ENCODE measurements at places on chromosomes 1 and 21. TPM values are rescaled to one million over a fixed set of nuclear protein-coding genes. Genes with fewer than 3 reads are reported as not detected.

DNA sequence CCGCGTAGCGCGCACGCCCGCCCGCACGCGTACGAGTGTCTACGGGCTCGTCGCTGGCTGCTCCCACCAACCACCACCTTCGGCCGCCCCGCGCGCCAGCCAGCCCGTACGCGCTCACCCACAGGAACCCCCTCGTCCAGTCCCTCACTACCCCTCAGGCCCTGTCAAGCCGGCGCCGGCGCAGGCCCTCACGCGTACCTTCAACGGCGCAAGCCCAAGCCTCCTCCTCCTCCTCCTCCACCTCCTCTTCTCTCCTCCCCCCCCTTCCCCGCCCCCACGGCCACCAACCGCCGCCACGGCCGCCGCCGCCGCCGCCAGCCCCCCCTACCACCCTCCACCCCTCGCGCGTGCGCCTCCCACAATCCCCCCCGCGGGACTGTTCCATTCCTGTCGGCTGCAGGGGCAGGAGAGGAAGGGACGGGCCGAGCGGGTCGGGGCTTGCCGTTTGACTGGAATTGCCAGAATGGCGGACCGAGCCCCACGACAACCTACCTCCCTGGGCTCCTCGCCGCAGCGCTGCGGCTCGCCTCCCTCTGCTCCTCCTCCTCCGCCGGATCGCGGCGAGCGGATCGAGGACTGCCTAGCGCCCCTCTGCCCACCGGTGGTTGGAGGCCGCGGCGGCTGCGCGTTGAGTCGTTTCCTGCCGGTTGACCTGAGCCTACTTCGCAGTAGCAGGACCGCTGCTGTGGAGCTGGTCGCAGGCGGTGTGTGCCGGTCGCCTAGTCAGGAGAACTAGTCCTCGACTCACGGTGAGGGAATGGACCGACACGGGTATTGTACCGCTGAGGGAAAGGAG is at the start of gene ASH1L:
Gene ASH1L (minus strand): TSS at position 223 of the 796 bp plus-strand sequence. CDS start 41,284 bp downstream, outside the sequence.
- peak; percentile 98 for DNase-seq

DNA sequence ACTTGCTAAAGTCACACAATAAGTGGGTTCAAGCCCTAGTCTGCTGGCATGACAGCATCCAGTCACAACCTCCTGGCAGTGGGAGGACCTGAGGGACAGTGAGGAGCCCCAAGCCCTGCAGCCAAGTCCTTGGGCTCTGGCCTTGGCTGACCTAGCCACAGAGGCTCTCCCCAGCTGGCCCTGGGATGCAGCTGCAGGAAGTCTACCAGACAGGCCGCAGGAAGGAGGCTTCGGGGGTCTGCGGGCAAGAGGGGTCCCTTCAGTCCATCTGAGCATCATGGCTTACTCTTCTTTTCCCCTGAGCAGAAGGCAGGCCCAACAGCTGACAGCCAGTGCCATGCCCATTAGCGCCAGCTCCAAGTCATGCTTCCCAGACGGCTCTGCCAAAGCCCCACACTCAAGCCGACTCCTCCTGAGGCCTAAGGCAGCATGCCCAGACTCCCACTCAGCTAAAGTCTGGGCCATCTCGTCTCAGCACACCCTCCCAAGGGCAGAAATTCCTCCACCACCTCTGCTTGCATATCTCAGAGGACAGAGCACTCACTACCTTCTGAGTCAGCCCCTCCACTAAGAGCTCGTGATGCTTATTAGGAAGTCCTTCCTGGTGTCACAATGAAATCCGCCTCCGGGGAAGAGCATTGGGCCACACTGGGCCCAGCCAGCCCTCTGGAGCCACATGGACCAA is 20.1 kb downstream of the SLC1A7 start:
- peak; percentile 80 for DNase-seq

- DNase-seq: no peak
Measured at GRCh38 chr1:62321446-62321845, 2.2 kb upstream of the KANK4 start.

DNA sequence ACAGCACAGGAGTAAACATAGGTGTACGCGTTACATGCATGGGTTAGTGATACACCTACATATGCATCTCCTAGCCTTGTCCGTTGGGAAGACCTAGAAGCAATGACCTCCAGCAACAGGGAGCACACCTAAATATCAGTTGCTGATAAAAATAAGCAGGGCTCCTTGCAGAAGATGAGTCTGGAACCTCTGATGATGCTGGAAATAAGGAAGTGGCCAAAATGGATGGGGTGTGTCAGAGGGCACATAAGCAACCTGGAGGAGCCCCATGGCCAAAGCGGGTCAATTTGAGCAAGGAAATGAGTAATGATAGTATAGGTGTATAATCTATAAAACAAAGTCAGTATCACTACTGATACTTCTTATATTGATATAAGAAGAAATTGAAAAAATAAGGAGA is 13.7 kb downstream of the ADARB1 start:
- DNase-seq: no peak

DNA sequence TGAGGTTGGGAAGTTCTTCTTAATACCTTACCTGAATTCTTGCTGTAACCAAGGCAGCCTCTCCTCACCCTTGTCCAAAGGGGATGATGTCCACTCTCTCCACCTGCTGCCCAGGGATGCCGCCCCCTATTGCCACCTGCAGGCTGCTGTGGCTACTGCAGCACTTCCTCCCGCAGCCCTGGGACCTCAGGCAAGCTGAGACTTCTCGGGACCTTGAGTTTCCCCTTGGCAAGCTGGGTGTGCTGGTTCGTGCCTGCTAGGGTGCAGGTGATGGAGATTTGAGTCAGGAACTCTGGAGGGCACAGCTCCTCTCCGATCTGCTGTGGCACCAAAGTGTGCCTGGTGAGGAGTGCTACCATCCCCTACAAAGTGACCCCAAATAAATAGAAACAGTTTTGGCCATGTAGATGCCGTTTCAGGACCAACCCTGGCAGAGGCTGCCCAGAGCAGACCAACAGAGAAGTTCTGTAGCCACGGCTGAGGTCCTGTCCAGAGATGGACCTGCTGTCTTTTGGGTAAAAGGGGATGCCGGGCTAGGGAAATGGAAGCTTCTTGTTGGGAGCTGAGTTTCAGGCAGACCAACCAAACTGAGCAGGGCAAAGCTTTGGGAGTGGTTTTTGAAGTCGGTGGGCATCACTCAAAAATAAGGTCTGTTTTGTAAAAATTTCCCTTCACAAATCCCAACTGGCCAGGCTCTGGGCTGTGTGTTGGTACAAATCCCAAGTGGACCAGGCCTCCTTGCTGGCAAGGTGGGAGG is 31.7 kb downstream of the RUNX3 start:
- no peak for DNase-seq

DNA sequence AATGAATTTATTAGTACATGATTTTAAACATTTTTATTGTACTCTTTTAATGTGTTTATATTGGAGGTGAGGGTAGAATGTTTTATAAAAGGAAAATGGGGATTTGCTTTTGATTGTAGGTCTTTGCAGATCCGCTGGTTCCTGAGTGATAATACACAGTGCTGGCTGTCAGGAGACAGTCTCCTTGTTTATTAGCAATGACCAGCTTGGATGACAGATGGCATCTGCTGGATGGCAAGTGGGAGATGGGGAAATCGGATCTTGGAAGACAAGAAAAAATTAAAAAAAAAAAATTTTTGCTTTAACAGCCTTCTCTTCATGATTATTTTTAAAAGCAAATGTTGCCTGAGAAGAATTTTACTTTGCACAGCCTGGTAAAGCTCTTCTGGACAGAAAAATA is 4.4 kb upstream of the PHTF1 start:
- no peak for DNase-seq

- DNase-seq: no peak
Measured at GRCh38 chr1:221416142-221416541, 325.7 kb downstream of the DUSP10 start.

- DNase-seq: peak; percentile 25
Measured at GRCh38 chr1:29211086-29212030, 19.4 kb downstream of the MECR start.

SERPINC1 gene
- total RNA-seq: not detected

DNA sequence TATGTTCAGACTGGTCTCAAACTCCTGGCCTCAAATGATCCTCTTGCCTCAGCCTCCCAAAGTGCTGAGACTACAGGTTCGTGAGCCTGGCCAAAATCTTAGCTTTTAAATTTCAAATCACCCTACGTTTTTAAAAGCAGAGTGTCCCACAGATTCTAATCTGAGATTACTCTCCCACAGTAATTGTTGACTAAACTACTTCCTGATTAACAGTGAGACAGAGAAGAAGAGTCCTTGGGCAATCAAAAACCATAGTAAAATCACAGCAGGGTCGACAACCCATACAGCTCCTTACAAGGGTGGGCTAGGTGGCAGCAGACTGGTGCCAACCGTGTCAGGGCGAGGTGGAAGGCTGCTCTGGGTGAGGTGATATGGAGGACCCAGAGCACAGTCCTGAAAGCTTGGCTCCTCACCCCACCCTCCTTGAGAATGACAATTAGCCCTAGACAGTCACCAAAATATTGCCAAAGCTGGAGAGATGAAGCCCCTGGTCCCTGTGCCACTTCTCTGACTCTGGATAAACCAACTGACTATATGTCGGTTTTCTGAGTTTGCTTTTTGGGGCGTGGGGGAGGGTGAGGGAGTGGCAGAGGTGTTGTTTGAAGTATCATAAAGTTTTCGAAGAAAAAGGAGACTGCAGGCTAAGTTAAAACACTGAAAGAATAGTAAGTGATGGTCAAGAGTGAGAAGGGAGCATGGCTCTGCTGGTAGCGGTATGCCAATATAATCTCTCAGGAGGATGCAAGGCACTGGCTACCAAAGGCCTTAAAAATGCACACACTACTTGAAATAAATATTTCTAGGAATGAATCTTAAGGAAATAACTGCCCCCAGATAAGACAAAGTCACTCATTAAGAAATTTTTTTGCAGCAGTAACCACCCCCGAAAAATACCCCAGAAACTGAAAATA is 86.8 kb downstream of the SLC45A1 start:
- no peak for DNase-seq

CASQ1 gene
- 831 TPM for total RNA-seq

DNA sequence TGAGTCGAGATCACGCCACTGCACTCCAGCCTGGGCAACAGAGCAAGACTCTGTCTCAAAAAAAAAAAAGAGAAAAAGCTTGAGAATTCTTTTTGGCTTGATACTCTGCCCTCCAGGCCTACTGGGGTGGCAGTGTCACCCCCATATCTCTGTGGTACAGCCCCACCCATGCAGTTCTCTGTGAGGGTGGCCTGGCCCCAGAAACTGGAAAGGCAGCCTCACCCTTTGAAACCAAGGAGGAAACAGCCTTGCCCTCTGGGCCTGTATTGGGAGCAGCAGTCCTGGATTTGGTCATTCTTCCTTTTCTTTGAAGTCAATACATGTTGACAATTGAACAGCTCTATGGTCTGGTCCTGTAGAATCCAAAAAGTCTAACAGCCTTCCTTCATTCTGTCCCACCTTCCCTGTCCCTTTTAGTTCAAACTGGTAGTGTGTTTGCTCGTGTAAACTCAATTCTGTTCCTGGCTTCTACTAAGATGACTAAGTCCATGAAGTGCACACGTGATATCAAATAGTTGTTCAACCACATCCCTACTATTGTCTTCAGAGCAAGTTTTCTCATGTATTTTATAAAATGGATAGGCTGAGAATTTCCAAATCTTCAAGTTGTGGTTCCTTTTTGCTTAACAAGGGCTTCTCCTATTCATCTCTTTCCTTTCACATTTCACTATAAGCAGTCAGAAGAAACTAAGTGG is 13.2 kb downstream of the ST7L start:
- no peak for DNase-seq

DNA sequence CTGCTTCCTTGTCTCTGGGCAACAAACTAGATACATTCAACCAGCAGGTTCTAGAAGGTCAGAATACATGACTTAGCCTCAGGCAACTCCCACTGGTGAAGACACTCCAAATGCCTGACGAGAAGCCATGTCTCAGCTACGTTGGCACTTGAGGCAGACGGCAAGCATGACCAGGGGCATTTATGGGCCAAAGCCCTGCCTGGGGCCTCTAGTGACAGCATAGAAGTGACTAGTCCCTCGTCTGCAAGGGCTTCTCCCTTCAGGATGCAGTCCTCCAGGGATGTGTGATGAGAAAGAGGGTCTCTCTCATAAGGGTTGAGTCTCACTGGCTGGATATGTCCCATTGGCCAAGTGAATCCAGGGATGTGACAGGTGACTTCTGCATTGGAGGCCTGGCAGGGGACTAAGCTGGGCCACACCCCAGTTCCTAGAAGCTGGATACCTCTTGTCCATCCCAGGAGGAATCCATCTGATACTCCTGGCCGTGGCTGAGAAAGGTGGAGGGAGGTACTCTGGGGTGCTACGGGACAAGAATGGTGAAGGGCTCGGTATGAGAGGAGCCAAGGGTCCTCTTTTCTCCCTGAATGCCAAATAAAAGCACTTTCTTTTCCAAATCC is 148.6 kb upstream of the HMGB4 start:
- no peak for DNase-seq

DNA sequence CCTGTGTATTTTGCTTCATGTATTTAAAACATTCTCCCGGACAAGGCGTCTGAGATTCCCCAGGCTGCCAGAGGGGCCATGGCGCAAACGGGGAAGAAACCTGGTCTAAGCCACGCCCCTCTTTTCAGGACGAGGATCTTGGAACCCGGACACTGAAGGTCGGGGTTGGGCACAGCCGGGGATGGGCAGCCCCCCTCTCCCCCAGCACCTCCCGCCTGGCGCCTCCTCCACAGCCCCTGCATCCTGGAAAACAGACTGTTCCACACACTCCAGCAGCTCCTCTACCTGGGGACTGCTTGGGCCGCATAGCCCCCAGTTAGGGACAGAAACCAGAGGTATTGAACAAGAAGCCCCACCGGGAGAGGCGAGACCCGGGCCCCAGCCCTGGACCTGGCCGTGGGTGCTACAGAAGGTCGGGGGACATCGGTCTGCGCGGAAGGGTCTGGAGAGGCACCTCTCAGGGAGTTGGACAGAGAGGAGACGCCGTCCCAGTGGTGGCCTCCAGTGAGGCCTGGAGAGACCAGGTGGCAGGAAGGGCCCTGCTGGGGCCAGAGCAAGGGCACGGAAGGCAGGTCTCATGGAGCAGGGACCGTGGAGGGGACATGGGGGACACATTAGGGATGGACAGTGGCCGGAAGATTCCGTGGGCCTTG is 5.4 kb downstream of the TP73 start:
- no peak for DNase-seq

- no peak for DNase-seq
Measured at GRCh38 chr1:179327679-179328078, 34.1 kb downstream of the SOAT1 start.

DNA sequence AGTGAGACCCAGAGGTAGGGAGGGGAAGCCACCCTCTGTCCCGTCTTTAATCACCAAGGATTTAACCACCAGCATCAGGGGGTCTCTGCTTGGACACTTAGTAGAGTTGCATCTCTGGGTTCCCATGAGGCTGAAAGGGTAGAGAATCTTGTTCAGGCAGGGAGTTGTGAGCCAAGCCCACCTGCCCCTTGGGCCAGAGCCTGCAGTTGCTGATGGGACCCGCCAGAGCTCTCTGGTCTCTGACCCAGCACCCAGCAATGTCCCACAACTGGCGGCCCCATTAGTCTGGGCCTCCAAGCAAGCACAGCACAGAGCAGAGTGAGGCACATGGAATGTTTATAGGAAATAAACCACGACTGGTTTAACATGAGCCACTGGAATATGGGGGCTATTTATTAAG is 166.3 kb downstream of the TRIM33 start:
- no peak for DNase-seq

WDR64 gene
- total RNA-seq: not detected

Measured in tongue (tissue), 3 donors.